HFF-Myc (cell line): ENCODE measurements at places on chromosomes 16 and 17.

DNA sequence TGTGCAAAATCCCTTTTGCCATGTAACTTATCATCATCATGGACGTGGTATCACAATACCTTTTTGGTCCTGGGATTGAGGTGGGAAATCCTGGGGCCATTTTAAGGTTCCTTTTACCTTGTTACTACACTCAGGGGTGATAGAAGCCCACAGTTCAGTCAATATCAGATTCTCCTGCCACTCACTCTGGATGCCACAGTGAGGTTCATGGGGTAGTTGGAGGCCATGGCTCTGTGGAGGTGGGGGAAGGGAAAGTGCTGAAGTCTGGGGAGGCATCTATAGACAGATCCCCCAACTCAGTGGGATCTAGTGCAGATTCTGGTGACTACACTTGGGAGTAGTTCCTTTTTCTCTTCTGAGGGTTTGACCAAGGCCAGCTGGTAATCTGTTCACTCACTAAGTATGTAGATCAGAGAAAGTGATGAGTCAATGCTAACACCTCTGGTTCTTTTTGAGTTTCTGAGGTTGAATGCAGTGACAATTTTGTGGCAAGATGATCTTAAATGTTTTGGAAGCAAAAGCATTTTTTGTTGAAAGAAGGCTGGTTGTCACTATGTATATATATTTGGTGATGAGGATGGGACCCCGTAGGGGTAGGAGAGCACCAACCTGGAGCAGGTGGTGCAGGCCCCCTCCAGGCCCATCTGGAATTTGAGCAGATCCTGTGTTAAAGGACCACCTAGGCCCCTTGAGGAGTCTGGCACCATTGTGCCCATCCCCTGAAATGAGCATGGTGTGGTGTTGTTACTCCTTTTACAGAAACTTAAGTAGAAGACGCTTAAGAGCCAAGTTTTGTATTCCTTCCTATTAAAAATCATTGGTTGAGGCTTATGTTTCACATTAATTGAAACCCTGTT is 18.8 kb upstream of the IRF8 start:
- DNase-seq = no peak

DNA sequence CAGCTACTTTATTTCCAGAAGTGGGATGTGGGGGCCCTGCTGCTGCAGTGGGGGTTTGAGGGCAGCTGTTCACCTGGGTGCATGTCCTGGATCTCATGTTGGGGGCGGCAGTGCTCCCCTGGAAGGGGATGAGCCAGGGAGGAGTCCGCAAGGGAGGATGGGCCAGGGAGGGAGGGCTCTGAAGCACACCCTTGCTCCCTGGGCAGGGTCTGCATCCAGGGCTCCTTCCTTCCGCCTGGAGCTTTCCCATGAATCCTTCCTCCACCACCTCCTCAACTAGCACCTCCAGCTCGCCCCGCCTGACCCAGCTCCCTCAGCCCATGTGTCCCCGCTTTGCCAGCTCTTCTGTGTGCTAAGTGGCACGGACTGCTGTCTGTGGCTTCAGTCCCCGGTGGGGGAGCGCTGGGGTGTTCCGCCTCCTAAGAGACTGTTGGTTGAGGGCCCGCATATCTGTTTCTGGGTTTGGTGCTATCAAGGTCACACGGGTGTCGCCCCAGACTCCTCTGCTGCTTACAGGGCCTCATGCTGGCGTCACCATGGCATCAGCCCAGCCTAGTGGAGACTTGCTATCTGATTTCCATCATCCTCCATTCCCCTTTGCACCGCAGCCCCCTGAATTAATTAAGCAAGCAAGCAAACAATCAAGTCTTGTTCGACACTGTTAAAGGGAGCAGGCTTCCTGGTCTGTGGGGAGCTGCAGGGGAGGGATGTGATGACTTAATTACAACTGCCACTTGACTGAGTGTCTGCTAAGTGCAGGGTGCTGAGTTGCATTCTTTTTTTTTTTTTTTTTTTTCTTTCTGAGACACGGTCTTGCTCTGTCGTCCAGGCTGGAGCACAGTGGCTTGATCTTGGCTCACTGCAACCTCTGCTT is 71.8 kb downstream of the PRKCA start:
- DNase-seq = no peak

DNA sequence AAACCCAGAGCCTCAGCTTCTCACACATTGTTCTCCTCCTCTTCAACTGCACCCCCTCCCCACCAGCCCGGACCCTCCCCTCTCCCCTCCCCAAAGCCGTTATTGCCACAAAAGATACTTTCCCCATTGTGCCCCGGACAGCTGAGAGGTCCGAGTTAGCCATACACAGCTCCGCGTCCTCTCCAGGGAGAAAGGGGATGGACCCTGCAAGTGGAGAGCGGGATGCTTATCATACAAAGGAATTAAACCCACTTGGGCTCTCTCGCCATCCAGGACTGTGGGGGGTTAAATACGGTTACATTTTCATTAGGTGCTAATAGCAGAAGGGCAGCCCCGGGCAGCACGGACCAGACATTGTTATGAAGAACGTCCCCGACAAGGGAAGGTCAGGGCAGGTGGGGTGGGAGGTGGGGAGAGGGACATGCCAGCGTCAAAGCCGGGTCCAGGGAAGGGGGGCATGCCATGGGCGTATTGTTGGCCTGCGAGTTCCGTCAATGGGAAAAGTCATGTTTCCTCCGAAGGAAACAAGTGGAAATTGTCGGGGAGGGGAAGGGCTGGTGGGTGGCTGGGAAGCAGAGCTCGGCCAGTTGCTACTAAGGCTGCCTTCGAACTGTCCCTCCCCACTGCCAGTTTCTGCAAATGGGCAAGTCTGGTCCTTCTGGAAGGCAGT is 99.1 kb downstream of the SOX9 start:
- no peak for DNase-seq

GRCh38 chr16:14013571-14014283 is 57.4 kb upstream of the MRTFB start:
- peak; percentile 97 for DNase-seq

- DNase-seq = no peak
These were observed 5.6 kb downstream of the SPATA32 start for GRCh38 chr17:45256114-45256966.
